ENCODE measurements at places on chromosomes 3 and 15.
A peak's percentile ranks its signal among the peaks of the same experiment; 100 is the strongest.

DNA sequence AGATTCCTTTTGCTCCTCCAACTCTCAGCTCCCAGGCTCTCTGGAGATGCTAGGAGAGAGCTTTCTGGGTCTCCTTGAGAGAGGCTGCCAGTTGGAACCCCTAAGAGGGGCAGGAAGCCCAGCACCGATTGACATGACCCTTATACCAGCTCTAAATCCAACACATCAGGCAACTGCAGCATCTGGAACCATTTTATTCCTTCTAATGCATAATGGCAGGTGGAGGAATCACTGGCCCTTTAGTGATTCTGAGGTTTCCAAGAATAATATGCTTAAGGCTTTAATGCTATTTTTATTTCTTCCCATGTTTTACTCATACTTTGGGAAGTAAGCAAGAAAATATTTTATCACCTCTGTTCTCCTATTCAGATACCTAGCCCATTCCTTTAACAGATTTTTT is 60.3 kb upstream of the TEX264 start:
- no peaks in the 10 kb centered on the region for H3K4me1 ChIP-seq
- no peaks in the 10 kb centered on the region for H3K27me3 ChIP-seq
- H3K4me3 ChIP-seq: no peak overlapping the region
- no peaks in the 10 kb centered on the region for H3K36me3 ChIP-seq

- no peak overlapping the region for H3K4me3 ChIP-seq
- H3K27me3 ChIP-seq: no peaks in the 10 kb centered on the region
- no peak overlapping the region for H3K27ac ChIP-seq
- DNase-seq: no peak
- no peaks in the 10 kb centered on the region for H3K4me1 ChIP-seq
Observed at GRCh38 chr3:146345900-146346299, 95.0 kb upstream of the PLSCR4 start.

GRCh38 chr3:130490241-130490640 is 26.7 kb upstream of the COL6A6 start:
- H3K27me3 ChIP-seq: no peaks in the 10 kb centered on the region
- no peaks in the 10 kb centered on the region for H3K36me3 ChIP-seq
- no peaks in the 10 kb centered on the region for H3K4me1 ChIP-seq
- DNase-seq: no peak
- H3K27ac ChIP-seq: no peak overlapping the region

- H3K27ac ChIP-seq: no peak overlapping the region
- no peaks in the 10 kb centered on the region for H3K36me3 ChIP-seq
- peaks cover 6% of the 10 kb centered on the region for H3K4me1 ChIP-seq
- no peaks in the 10 kb centered on the region for H3K27me3 ChIP-seq
Observed at GRCh38 chr3:112817797-112818196, 28.9 kb downstream of the CD200R1L start.

DNA sequence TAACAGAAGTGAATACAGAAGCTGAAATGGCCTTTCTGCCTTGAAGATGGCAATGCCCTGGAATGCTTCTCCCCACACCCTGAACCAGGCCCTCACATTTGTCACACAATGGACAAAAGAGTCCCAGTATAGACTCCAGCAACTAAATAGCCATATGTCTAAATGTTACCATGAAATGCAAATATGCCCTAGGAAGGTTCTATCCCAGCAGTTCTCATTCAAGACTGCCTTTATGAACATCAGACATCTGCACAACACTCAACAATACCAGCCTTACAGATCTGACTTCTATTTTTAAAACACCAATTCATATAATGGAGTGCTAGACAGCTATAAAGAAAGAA is 7.9 kb downstream of the ITGB5 start:
- H3K4me3 ChIP-seq: no peak overlapping the region
- H3K27ac ChIP-seq: peak overlapping the region; percentile 64

- no peaks in the 10 kb centered on the region for H3K4me1 ChIP-seq
- no peak overlapping the region for H3K27ac ChIP-seq
- H3K36me3 ChIP-seq: no peaks in the 10 kb centered on the region
- no peaks in the 10 kb centered on the region for H3K27me3 ChIP-seq
- no peak overlapping the region for H3K4me3 ChIP-seq
Observed at GRCh38 chr3:40417845-40418543, 31.0 kb downstream of the ENTPD3 start.

- DNase-seq: no peak
- no peak overlapping the region for H3K27ac ChIP-seq
- no peaks in the 10 kb centered on the region for H3K36me3 ChIP-seq
- H3K4me3 ChIP-seq: no peak overlapping the region
Observed at GRCh38 chr3:28840976-28841376, 439.9 kb upstream of the RBMS3 start.

DNA sequence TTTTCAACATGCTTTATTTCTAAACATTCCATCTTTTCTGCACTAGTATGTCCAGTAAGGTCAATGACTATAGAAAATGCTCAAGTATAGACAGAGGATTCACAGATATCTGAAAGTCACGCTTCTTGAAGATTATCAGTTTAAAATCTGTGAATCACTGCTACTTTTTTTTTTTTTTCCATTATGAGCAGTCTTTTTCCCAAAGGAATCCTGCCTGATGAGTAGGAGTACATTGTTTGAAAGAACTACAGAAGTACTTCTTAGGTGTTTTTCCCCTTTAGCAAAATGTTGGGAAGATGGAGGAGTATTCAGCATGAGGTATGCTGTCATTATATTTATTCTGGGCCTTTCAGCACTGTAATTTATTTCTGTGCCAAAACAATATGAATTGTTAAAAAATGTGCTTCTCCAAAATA is 266.2 kb downstream of the NLGN1 start:
- H3K36me3 ChIP-seq: no peaks in the 10 kb centered on the region
- no peaks in the 10 kb centered on the region for H3K4me1 ChIP-seq
- no peak for DNase-seq
- no peaks in the 10 kb centered on the region for H3K27me3 ChIP-seq
